Frontal cortex (tissue), 4 donors: ENCODE measurements at places on chromosomes 12 and 14. TPM values are rescaled to one million over a fixed set of nuclear protein-coding genes. Genes with fewer than 3 reads are reported as not detected.

The ARID2 gene
- 35.9 TPM for total RNA-seq

The RIMBP2 gene
- 47.7 TPM for total RNA-seq

DNA sequence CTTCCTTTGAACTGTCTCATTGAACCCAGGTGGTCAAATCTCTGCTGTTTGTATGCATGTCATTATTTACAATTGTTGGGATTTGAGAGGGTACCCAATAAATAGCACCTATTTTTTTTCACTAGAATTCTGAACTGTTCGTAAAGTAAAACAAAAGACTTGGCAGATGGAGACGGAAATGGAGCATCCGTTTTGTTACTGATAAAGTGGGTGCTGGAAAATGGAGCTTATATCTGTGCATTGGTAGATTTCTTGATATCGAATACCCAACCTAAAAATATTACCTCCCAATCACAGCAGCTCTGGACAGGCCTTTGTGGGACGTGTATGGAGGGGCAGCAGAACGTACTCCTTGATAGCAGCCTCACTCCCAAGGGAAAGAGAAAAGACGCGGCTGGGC, 224.4 kb downstream of the C12orf75 start:
- DNase-seq: no peak

DNA sequence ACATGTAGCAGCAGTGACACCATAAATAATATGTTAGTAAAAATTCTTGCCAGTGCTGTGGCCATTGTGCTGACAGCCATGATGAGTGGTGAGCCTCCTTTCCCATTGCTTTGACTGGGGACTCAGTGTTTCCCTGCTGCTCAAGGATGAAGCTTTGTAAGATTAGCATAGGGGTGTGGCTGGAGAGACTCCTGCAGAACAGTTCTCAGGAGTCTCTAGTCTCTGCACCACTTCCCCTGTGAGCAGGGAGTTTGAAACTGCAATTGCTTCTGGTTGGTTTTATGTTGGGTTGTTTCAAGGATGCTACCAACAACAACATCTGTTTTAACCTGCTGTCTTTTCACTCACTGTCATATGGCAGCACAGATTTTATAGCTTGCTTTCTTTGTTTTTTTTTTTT, 41.4 kb downstream of the ZC3H14 start:
- no peak for DNase-seq
